Activated CD4-positive, alpha-beta T cell treated with anti-CD3 and anti-CD28 coated beads for 48 hours (primary cell): ENCODE measurements at places on chromosomes 16 and 17.
A peak's percentile ranks its signal among the peaks of the same experiment; 100 is the strongest.

DNA sequence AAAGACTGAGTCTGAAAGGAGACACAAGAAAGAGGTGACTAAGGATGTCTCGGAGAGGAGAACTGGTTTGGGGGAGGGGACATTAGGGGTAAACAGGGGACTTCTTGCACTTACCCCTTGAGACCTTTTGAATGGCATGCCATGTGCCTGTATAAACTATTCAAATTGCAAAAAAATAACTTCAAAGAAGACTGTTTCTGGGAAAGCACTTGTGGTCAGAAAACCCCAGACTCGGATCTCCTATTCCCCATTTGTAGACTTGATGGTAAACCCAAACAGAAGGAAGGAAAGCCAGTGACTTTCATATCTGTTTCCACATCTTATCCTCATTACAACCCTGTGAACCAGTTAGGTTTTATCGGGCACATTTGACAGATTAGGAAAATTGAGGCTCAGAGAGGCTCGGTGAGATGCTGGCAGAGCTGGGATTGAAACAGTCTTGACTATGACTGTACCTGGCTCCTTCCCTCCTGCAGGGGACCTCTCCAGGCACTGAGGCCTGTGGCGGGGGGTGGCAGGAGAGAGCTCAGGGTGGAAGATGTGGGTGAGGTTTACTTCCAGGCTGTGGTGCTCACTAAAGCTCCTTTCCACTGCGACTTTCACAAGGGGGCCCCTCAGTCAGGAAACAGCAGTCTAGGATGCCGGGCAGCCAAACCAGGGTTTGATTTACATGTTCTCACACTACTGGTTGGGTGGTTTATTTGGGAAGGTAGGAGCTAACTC, 30.5 kb upstream of the PLCG2 start:
- no peak for DNase-seq

- DNase-seq, result no peak
Observed at GRCh38 chr17:5770441-5771270, 186.3 kb upstream of the NLRP1 start.

GRCh38 chr17:61002316-61002736, 324.7 kb downstream of the BCAS3 start:
- DNase-seq, result no peak

DNA sequence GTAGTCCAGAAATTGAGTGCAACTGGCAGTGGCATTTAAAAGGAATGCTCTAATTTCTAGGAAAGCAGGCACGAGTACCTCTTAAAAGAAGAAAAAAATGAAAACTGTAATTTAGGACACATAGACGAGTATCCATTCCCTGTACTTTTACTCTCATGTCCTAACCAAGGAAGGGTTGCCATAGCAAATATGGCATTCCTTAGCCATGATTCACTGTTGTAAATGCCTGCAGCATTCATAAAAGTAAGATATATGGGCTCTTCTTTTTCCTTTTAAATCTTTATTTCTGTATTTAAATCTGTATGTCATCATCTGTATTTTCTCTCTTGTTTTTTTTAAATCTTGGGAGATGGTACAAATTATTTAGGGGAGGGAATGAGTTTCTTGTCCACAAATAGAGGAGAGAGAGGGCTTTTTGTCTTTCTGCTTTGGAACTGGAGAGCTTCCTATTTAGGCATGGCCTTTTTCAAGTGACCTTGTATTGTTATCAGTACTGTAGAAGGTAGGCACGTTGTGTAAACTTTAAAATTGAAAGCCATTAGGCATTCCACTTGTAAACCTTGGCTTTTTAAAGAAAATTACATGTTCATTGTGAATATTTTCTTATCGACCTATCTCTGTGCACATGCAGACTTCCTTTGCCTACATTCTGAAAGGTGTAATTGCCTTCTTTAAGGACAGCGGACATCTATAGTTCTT, 50.0 kb downstream of the TENT4B start:
- no peak for DNase-seq

- DNase-seq, result peak; percentile 74
Observed at GRCh38 chr17:45223539-45224528, 2.1 kb downstream of the FMNL1 start.

DNA sequence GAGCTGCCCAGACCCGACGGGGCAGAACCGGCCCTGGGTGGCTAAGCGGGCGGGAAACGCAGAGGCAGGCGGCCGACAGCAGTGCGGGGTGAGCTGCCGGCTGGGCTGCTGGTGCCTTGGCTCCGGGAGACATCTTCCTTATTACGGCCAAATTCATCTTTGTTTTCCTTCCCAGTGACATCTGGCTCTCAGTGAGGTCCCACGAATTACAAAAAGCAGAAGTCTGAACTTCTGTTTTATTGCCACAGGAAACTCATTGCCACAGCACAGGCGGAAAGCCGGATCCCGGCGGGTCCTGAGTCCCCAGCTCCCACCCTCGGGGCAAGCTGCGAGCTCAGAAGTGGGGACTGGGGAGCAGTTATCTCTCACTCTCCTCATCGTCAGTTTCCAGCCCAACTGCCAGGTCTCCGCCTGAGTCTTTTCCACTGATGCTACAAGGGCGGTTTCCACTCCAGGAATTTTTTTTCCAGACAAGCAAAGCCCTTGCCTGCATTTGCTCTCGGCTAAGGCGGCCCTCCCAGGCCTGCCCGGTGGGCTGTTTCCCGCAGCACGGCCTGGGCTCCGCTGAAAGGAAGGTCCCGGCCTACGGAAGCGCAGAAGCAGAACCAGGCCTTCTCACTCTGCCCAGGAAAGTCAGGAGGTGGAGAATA, 40.3 kb downstream of the CBFA2T3 start:
- DNase-seq, result no peak

DNA sequence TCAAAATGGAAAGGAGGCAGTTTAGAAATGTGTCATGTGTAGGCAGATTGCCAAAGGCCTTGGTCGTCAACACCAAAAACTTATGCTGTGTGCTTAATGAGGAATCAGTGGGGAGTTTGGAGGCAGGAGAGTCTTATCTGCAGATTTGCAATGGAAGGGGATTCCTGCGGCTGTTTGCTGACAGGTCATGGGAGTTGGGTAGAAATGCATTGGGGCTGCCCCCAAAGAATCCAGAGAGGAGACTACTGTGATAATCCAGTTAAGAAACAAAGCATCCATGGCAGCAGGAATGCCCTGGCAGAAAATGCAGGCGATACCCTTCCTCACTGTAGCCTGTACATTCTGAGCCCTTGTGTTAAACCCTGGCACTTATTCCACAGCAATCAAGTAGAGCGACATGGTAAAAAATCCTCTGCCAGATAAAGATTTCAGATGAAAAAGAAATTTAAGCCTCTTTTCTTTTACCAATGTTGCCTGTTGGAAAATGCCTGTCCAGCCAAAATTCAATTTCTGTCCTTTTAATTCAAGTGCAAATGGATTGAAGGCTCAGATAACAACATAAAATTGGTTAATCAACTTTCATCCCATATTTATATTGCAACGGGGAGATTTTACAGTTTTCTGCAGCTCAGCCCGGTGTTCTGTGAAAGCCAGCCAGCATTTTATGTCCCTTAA, 491.0 kb upstream of the CDH5 start:
- DNase-seq, result no peak

DNA sequence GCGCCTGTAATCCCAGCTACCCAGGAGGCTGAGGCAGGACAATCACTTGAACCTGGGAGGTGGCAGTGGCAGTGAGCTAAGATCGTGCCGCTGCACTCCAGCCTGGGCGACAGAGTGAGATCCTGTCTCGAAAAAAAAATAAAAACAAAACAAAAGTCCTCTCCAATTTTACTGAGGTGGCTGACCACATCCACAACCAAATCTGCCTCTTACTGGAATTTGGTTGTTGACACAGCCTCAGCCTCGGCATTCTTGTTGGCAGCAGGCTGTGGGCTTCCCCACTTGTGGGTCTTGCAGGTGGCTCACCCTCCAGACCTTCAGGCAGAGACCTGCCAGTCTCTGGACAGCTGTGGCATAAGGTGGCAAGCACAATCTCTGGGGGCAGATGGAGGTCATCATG, 15.6 kb downstream of the B4GALNT2 start:
- no peak for DNase-seq

GRCh38 chr16:14307527-14308367, 236.6 kb downstream of the MRTFB start:
- no peak for DNase-seq

GRCh38 chr17:7323731-7324437, 5.3 kb downstream of the NEURL4 start:
- DNase-seq, result peak; percentile 77

DNA sequence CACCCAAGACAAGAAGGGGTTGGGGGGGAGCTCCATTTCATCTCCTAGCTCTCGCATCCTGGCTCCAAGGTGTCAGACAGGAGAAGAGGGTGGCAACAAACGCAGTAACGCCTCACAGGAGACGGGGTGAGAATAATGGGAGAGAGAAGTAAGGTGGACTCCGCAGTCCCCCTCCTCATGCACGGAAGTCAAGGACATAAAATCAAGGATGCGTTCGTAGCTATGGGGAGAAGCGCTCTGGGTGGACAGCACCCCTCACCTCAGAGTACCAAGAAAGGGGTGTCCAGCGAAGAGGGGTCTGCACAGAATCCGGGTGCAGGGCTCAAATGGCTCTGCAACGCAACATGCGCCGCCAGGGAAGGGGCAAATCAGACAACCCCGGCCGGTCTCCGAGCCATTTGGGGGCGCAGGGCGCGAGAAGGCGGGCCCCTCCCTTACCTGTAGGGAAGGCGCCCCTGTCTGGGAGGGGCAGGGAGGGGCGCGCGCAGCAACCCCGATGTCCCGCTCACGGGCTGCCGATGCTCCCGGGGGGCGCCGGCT, 555 bp downstream of the HDAC5 start:
- peak; percentile 29 for DNase-seq

GRCh38 chr16:10296956-10297340, 88.9 kb upstream of the ATF7IP2 start:
- DNase-seq, result no peak

DNA sequence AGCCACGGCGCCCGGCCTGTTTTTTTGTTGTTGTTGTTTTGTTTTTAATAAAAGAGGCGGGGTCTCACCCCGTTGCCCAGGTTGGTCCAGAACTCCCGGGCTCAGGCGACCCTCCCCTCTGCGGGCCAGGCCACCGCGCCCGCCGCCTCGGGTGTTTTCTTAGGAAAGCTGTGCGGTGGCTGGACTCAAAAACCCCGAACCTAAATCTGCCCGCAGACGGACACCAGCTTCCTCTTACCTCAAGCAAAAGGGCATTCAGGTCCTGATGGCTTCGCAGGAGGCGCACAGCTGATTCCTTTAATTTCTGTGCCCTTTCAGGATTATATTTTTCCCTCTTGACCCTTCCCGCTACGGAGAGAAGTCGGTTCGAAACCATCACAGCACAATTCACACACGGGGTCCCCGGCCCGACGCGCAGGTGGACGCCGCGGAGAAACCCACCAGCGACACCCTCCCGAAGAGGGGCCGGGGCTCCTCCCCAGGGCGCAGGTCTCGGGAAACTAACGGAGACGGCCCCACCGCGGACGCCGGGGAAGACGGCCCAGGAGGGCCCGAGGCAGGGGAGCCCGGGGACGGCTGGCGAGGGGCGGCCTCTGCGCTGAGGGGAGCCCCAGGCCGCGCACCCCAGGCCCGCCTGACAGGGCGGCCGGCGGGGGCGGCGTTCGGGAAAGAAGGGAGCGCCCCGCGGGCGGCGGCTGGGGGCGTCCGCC, 653 bp downstream of the FANCA start:
- peak; percentile 26 for DNase-seq

DNA sequence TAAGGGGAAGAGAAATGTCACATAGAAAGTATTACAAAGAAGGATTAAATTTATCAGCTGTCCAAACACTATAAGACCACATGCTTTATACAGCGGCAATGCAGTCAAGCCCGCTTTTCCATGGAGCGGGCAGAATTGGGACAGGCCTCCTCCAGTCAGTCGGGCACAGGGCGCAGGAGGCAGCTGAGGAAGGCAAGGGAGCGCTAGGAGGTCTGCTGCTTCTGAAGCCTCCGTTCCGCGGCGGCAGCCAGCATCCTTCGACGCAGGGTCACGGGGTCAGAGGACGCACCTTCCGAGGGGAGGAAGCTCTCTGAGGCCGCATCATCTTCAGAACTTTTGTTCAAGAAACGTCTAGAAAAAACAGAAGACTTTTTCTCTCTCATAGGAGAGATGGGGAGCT, 62.6 kb downstream of the AMFR start:
- no peak for DNase-seq

DNA sequence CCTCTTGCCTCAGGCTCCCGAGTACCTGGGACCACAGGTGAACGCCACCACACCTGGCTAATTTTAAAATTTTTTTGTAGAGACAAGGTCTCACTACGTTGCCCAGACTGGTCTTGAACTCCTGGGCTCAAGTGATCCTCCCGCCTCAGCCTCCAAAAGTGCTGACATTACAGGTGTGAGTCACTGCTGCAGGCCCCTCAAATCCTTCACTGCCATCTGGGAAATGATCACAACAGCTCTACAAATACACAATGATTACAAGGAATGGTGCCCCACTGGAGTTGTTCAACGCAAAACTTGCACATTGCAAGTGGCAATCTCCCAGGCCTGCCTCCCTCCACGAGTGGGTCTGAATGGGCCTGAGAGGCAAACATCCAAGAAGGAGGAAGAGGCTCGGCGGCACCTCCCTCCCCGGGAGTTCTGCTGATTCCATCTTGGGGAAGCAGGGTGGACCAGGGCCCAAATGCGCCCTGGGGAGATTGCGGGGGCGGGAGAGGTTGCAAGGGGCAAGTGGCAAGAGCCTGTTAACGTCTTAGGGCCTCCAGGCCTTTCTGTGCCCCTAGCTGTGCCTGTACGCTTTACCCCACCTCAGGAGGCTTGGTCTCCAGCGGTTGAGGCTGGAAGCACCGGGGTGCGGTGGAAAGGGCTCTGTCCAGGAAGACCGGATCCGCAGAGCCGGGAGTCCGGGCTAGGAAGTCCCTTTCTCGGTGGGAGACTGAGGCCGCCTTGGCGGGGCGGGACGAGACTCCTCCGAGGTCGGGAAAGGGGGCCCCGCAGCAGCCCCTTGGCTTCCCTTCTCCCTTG, 656 bp upstream of the IGFBP4 start:
- no peak for DNase-seq

GRCh38 chr17:36205637-36206485, 5.0 kb upstream of the CCL4L2 start:
- no peak for DNase-seq

- no peak for DNase-seq
Observed at GRCh38 chr16:75089486-75090202, 26.9 kb downstream of the LDHD start.

- DNase-seq, result no peak
Observed at GRCh38 chr16:11481987-11482386, 104.7 kb downstream of the LITAF start.

GRCh38 chr16:73058221-73058615, 10.3 kb upstream of the ZFHX3 start:
- peak; percentile 25 for DNase-seq

- no peak for DNase-seq
Observed at GRCh38 chr17:607361-608147, 107.1 kb downstream of the VPS53 start.

GRCh38 chr17:62319846-62320245, 60.5 kb upstream of the EFCAB3 start:
- no peak for DNase-seq

- DNase-seq, result no peak
Observed at GRCh38 chr17:31724026-31724425, 135.0 kb downstream of the COPRS start.

GRCh38 chr16:30437511-30438046, 7.7 kb upstream of the DCTPP1 start:
- DNase-seq, result no peak
